ENCODE measurements at places on chromosomes 6 and 20.

DNA sequence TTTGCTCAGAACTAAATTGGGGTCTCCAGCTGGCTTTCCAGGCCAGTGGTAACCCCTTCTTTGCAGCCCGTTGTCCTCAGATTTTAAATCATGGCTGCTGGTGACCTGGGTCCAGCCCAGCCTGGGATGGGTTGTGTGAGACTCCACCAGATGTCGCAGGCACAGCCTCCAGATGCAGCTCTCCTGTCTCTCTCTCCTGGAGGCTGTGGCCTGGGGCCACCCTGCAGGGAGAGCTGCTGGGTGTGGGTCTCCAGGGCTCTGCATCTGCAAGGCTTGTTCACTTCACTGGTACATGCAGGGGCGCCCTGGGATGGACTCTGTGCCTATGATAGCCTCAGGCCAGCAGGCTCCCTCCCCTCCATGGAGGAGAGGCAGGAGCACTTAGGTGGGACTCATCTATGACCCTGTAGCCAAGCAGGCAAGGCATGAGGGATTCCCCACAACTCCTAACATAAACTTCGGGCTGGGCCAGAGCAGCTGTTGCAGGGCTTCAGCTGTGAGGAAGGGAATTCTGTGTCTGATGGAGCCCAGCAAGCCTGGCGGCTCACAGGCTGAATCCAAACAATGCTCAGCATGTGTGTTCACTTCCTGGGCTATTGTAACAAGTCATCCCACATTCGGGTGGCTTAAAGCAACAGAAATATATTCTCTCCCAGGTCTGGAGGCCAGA, 94.7 kb upstream of the NXT1 start:
- peak; percentile 43 for DNase-seq

GRCh38 chr6:47170617-47170947, 128.4 kb upstream of the ADGRF1 start:
- DNase-seq: no peak

DNA sequence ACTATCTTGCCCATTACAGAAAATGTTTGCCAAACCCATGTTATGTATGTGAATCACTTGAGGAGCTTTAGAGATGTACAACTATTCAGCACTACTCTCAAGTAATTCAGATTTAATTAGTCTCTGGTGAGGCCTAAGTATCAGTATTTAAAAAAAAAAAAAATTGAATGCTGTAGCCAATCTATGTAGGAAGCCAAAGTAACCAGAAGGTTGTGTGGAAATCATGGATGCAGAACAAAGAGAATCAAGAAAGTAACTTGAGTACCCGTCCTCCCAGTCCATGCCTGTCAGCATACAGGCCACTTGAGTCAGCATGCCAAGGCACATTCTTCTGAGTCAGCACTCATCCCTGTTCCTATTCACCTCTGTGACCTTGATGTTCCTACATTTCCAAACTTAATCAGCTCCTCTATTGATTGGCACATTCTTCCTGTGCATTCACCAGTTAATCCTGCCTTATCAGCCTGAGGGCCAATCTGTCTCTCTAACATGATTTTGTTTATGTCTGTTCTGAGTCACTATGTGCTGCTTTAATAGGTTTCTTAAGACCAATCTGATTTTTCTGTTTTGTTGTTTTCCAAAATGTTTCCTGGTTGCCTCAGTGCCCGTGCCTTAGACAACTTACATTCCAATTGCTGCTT, 165.6 kb downstream of the KCNQ5 start:
- no peak for DNase-seq

DNA sequence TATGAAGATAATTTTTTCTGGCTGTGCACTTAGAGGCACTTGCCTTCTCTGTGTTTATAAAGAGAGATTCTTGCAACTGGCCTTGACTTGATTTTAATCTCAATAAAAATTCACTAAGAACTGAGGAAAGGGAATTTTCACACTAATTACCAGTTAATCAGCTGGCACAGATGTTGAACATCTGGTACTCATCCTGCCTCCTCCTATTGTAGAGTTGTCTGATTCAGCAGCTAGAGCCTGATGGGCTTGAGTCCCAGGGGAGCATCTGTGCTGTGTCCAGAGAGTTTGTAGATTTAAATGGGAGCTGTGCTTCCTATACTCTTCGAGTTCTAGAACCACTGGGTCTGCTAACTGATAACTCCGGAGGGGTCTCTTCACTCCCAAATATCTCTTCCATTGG, 284.4 kb upstream of the RNF24 start:
- no peak for DNase-seq

GRCh38 chr6:32700391-32701040, 34.1 kb upstream of the HLA-DQB1 start:
- peak; percentile 34 for DNase-seq

- DNase-seq: no peak
Observed at GRCh38 chr20:25300496-25301170, 52.7 kb downstream of the PYGB start.

DNA sequence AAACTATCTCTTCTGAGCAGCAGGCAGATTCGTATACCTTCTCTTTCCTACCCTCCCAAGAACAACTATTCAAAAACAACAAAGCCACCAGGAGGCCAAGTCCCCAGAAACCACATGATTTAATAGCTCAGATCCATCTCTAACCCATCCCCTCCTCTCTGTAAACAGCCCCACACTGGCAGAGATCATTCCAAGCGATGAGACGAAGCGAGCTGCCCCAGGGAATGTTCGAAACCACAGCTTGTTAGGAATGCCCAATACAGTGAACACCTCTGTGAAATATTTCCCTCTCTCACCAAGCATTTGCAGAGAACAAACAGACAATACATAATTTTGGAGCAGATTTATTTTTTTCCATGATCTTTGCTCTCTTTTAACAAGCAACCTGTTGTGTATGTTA, 231.8 kb downstream of the SOD2 start:
- no peak for DNase-seq

DNA sequence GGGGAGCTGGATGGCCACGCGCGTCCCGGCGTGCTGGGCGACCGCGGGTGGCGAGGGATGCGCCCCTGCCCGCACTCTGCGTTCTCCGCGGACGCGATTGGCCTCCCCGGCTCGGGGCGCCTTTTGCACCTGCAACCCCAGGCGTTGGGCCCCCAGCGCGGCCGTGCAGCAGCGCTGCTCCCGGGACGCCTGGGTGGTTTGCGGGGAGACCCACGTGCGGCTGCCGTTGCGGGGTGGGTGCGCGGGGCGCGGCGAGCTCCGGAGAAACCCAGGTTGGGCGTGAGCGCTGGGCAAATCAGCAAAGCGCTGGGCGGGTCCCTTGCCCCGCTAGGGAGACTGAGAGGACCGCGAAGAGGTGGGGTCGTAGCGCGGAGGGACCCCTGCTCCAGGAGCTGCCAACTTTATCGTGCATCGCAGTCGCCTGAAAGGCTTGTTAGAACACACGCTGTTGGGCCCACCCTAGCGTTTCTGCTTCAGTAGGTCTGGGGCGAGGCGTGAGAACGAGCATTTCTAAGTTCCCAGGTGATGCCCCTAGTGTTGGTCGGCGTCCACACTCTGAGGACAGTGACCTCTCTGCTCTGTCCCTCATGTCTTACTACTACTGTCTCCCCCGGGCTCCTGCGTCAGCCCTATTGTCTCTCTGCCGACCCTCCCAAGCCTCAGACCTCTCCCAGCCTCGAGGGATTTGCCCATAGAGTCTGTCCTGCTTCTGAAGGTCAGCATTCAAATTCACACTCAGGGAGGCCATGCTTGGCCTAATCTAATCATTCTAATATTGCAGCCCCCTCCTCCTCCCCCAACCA, 538 bp upstream of the ZFP64 start:
- peak; percentile 78 for DNase-seq

DNA sequence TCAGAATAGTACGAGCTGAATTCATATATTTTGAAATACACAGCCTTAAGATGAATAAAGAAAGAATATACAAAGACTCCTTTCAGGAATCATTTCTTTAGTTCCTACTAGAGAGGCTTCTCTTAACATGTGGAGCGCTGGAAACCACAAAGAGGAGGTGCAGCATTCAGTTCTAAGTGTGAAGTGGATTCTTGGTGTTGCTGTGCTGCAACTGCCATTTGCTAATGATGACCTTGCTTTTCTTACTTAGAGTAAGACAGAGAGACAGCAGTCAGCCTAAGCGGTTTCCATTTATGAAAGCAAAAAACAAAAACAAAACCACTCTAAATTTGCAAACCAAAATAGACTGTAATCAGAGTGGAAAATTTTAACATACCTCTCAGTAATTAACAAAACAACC, 629.0 kb downstream of the EPHA7 start:
- no peak for DNase-seq

DNA sequence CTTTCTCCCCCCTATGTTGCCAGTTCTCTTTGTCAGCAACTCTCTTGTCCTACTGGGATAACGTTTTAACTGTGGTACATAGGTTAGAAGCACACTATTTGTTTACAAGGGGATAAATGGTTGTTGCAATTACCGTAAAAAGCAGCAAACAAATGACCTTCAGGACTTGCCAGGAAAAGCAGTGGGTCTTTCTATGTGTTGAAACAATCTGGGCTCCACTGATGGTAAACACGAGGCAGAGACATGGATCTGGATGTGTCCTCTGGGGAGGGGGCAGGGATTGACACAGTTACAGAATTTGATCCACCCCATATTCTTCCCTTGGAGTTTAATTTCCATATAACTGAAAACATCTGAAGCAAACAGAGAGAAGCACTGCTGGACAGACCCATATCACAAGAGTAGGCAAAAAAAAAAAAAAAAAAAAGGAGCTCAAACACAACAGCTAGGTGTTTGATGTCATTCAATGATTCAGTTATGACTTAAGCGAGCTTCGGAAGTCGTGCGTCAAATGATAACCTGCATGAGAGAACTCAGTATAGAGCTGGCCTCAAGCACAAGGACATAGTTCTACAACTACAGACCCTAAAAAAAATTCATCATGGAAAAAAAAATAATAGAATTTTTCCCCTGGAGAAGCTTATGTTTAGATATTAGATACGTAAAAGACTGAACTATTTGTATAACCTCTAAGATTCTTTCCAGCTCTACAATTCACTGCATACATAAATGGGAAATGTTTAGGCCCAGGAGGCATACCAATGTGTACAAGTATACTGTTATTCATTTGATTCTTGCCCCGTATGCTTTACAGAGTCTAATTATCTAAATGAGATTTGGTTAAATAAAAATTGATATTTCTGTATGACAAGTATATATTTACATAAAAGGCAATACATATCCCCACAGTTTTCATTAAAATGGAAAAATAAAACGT, 127.7 kb downstream of the ALDH8A1 start:
- DNase-seq: no peak

- no peak for DNase-seq
Observed at GRCh38 chr20:9051508-9051907, 17.4 kb upstream of the PLCB4 start.

- no peak for DNase-seq
Observed at GRCh38 chr6:32774426-32774825, 11.1 kb upstream of the HLA-DQB2 start.

DNA sequence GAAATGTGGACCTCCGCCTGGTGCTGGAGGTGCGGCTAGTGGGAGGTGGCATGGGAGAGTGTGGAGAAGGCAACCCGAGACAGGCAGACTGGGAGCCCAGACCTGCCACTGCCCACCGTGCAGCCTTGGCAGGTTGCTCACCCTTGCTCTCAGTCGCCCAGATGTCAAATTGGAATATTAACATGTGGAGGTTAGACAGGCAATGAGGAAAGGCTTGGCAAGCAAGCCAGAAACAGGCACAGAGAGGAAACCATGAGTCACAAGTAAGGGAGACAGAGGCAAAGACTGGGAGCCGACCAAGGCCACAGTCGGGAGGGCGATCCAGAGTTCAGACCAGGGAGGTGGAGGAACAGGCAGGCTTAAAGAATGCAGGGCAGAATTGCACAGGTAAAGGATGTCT, 178.2 kb downstream of the FOXC1 start:
- no peak for DNase-seq

- DNase-seq: no peak
Observed at GRCh38 chr6:11730641-11731040, 48.0 kb downstream of the ADTRP start.

DNA sequence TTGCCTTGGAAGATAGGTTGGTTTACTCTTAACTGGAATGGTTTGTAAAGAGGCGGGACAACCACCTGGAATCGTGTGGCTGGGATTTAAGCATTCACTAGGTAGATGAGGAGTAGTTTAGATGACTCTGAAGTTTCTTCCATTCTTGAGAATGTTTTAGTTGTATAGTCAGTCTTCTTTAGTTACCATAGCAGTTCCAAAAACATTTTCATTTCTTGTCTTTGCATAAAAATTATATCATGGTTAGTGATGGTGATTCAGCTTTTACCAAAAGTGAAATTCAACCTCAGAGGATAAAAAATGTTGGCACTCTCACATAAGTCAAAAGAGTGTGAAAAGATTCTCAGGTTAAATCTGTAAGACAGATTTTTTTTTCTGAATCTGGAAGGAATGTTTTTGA, 70.3 kb downstream of the SMAP1 start:
- no peak for DNase-seq

- DNase-seq: no peak
Observed at GRCh38 chr20:44678242-44678641, 26.7 kb upstream of the ADA start.

GRCh38 chr6:100171533-100172321, 177.7 kb upstream of the MCHR2 start:
- no peak for DNase-seq

DNA sequence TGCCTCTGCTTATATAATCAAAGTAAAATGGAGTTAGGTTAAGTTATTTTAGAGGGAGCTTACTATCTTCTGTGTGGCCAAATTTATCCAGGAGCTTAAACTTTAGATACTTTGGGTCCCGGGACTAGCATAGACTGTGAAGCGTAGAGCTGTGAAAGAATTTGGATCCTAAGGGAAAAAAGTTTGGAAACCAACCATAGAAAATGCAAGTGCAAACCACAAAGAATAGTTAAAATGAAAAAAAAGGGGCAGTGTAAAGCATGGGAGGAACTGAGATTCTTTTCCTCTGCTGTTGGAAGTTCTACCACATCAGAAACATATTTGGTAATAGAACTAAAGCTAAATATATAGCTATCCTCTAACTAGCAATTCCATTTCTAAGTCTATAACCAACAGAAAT, 232.2 kb upstream of the FLRT3 start:
- no peak for DNase-seq

DNA sequence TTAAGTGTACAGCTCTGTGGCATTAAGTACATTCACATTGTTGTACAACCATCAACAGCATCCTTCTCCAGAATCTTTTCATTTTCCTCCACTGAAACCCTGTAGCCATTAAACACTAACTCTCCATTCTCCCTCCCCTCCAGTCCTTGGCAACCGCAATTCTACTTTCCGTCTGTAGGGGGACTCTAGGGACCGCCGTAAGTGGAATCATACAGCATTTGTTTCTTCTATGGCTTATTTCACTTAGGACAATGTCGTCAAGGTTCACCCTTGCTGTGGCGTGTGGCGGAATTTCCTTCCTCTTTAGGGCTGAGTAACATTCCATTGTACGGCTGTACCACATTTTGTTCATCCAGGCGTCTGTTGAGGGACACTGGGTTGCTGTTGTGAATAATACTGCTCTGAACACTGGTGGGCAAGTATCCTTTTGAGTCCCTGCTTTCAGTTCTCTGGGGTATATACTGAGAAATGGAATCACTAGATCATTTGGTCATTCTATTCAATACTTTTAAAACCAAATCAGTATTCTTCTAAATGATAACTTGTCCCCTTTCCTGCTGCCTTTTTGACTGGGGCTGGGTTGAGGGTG, 50.7 kb downstream of the PPP1R3G start:
- DNase-seq: no peak

GRCh38 chr20:62252342-62252966, 14.1 kb downstream of the OSBPL2 start:
- DNase-seq: no peak

GRCh38 chr6:154468760-154469159, 41.7 kb downstream of the CNKSR3 start:
- no peak for DNase-seq

Data from H1 (cell line).